CD14-positive monocyte (primary cell): ENCODE measurements at places on chromosomes 7 and 10.

GRCh38 chr10:124056337-124056980 lies 36.9 kb downstream of the CHST15 start:
- no peak for DNase-seq

GRCh38 chr7:34066411-34066810 lies 161.1 kb downstream of the BMPER start:
- DNase-seq, result no peak

DNA sequence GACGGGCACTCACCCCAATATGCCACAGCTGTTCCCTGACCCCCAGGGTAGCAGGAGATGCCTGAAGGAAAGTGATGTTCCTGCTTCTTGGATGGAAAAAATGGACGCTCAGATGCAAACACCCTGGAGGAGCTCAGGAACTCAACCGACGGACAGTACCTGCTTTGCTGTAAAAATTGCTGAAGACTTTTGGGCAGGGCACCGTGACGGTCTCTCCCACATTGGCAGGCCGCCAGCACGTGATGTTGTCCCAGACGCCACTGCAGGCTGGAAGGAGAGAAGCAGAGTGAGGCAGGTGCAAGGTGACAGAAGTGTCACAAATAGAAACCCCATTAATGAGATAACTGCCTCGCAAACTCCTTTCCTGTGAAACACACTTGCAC lies 35.0 kb downstream of the VIPR2 start:
- no peak for DNase-seq

- peak; percentile 1 for DNase-seq
Observed at GRCh38 chr10:63554657-63555056, 33.5 kb downstream of the REEP3 start.

GRCh38 chr10:67175354-67175753 lies 249.5 kb downstream of the LRRTM3 start:
- DNase-seq, result no peak

- peak; percentile 66 for DNase-seq
Observed at GRCh38 chr7:29102558-29103151, 43.7 kb downstream of the CPVL start.

- DNase-seq, result no peak
Observed at GRCh38 chr7:45217358-45217757, 59.8 kb downstream of the RAMP3 start.

- no peak for DNase-seq
Observed at GRCh38 chr10:107894516-107894915, 730.0 kb upstream of the SORCS1 start.

GRCh38 chr7:36227223-36227622 lies 74.2 kb downstream of the EEPD1 start:
- DNase-seq, result no peak

GRCh38 chr7:52670608-52671225 lies 364.7 kb upstream of the POM121L12 start:
- no peak for DNase-seq

DNA sequence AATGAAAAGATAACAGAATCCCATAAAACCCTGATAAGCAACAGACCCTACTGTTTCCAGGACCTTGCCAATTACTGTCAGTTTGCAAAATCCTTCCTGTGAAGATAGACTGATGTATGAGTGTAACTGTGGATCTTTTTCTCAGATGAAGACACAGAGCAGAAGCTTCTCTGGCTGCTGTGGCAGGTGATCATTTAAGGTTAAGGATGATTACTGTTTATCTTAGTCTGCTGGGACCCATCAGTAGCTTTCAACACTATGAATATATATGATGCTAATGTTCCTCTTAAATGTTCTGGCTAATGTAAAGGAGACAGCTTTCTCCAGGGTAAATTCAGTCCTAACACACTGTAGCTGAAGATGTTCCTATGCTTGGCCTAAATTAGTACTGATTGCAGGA lies 56.0 kb upstream of the CTTNBP2 start:
- DNase-seq, result no peak
